Stomach (tissue), 19 donors: ENCODE measurements at places on chromosomes 3 and 15. TPM values are rescaled to one million over a fixed set of nuclear protein-coding genes. Genes with fewer than 3 reads are reported as not detected.

SNX22 gene
- 41.1 TPM for total RNA-seq

CHRNA5 gene
- total RNA-seq, result 1.8 TPM

CCDC80 gene
- total RNA-seq, result 2.3 TPM

ANKRD28 gene
- 102 TPM for total RNA-seq

TRANK1 gene
- 15.4 TPM for total RNA-seq

XIRP1 gene
- total RNA-seq, result 0.18 TPM

HESX1 gene
- total RNA-seq, result 23.9 TPM

ADAMTS9 gene
- 107 TPM for total RNA-seq

FBLN2 gene
- 8.0 TPM for total RNA-seq

TRPM1 gene
- not detected for total RNA-seq

CCR2 gene
- total RNA-seq, result 0.37 TPM

ARHGEF26 gene
- total RNA-seq, result 40.6 TPM

HIGD2B gene
- 0.37 TPM for total RNA-seq

IRAK2 gene
- 2.3 TPM for total RNA-seq

SGO1 gene
- 4.5 TPM for total RNA-seq

GOLGA6L7 gene
- not detected for total RNA-seq

CHRNA3 gene
- not detected for total RNA-seq

PRSS50 gene
- total RNA-seq, result not detected

NANOGP8 gene
- not detected for total RNA-seq

CAPN3 gene
- 16.5 TPM for total RNA-seq

ATRIP gene
- total RNA-seq, result 11.6 TPM

ZNF860 gene
- 1.2 TPM for total RNA-seq

GRIP2 gene
- total RNA-seq, result 8.0 TPM

PPP1R14D gene
- total RNA-seq, result not detected

FSIP1 gene
- total RNA-seq, result 0.89 TPM

CMSS1 gene
- 2.7 TPM for total RNA-seq

TYRO3 gene
- total RNA-seq, result 16.9 TPM

EEF1AKMT4 gene
- 2.2 TPM for total RNA-seq

SH3GL3 gene
- total RNA-seq, result not detected

SPESP1 gene
- total RNA-seq, result not detected

NXPE3 gene
- total RNA-seq, result 0.58 TPM

DHX30 gene
- 40.8 TPM for total RNA-seq

SPATA12 gene
- not detected for total RNA-seq

SKOR1 gene
- not detected for total RNA-seq

GUCA1C gene
- not detected for total RNA-seq

BLM gene
- 2.3 TPM for total RNA-seq
